Upper lobe of left lung (tissue), 6 donors: ENCODE measurements at places on chromosomes 12 and 14.

DNA sequence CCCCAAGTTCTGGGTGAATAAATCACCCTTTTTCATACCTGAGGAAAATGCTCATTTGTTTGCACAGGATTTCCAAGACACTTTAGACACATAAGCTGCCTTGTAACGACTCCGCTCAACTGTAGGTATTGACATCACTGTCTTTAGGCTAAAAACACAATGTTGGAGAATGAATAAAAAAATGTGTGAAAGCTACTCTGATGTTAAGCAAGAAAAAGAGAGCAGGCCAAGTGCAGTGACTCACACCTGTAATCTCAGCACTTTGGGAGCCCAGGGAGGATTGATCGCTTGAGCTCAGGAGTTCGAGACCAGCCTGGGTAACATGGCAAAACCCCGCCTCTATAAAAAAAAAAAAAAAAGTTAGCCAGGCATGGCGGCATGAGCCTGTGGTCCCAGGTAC, 11.1 kb upstream of the CIPC start:
- DNase-seq: no peak

DNA sequence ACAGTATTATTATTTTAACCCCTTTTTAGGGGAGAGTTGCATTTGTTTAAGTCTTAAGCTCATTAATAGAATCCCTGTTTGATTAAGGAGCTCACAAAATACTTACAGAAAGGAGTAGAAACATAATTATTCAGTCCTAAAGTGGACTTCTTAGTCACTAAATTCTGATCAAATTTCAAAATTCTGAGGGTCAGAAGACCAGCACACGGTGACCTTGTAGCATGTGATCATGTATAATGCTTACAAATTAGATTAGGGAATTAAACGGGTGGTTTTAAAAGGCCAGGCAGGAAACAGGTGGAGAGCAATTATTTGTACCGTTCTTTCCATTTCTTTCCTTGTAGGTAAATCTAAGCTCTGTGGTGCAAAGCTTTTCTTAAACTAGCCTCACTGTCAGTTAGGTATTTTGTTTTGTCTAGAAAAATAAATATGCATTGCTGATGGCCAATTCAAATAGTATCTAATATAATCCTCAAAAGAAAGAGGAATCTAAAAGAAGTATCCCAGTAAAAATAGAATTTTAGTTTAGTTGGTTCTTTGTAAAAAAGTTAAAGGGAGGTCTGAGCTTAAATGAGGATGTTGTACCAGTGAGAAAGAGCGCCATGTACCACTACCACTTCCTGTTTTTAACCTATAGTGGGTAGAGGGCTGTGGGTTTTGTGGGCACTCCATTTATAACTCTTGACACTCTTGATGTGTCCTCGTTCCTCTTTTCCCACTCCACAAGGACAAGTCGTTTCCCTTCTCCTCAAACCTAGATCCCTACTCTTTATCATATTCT, 51.1 kb downstream of the SLC38A1 start:
- DNase-seq: peak; percentile 77

- no peak for DNase-seq
Observed at GRCh38 chr14:77044783-77045237, 16.3 kb upstream of the IRF2BPL start.

DNA sequence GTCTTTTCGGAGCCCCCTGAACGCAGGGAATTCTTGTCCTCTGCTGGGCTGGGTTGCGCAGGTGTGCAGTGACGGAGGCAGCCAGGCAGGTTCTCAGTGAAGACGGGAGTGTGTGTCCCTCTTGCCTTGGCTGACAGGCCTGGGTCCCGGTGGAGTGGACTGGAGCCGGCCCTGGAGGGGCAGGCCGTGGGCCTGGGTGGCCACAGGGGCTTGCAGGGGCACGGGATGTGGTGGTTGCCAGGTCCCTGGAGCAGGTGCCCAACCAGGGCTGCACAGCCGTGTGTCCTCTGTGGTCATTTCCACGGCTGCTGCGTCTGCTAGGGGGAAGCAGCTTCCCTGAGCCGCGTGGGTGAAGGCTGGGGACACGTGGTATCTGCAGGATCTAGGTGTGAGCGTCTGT, 79.8 kb downstream of the ADGRD1 start:
- peak; percentile 77 for DNase-seq

DNA sequence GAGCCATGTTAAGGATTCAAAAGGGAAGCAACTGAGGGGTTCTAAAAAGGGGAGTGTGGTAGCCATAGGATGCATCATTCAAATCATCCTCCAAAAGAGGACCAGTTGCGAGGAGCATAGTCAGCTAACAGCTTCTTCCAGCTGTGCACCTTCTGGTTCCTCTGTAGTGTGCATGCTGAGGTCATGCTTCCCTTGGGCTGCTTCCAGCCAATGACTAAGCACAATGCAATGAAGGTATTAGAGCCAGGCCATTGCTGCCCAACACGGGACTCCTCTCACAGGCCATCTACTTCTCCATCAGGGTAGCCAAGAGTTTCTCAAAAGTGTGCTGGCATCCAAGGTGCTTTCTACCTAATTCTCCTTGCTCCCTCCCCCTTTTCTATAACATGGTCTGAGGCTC, 69.2 kb upstream of the ARID2 start:
- DNase-seq: no peak

GRCh38 chr12:132071830-132072384, 72.2 kb downstream of the DDX51 start:
- no peak for DNase-seq

DNA sequence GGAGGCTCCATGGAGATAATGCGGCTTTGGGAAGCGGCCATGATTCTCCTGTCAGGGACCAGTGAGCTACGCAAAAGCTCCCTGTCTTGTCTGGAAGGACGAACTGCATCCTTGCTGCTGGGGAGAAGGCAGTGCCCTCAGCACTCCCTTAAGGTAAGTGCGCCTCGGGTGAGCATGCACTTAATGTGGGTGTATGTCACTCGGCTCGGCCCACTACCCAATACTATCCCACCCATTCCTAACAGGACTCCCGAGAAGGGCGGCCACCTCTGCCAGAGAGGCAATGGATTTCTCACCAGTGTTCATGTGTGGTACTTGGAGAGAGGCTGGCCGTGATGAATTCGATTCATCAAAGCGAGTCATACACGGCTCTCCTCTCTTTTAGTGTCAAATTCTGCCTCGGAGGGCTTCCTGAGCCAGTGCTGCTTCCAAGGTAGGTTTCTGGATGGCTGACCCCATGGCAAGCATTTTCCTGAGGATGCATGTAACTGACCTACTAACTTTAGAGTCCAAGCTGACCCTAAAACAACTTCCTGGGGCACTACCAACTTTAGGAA, 151.7 kb upstream of the RTL1 start:
- no peak for DNase-seq

DNA sequence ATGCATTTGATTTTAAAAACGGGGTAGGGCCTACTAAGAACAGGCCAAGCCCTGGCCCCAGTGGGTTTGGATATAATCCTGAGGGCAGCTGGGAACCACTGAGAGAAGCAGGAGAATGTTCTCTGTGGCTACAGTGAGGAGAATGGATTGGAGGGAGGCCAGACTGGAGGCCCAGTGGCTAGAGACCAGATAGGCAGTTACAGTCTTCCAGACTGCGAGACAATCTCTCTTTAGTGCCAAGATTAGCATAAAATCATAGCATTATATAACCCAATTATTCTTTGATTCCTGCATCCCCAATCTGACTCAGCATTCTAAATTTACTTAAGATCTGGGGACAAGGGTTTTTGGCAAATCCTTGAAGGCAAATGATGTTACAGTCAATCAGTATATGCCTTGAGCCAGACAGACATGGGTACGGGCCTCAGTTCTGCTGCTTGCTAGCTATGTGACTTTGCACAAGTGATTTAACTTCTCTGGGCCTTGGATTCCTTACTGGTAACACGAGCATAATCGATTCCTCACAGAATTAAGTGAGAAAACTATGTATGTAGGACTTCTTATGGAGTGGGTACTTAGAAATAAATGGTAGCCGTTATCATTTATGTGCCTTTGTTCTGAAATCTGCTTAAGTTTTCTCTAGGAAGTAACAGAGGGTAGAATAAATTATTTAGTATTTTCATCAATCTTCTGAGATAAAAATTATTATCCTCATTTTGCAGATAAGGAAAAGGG, 18.3 kb downstream of the NINJ2 start:
- no peak for DNase-seq

- DNase-seq: no peak
Observed at GRCh38 chr14:91346838-91347173, 70.8 kb downstream of the CCDC88C start.

GRCh38 chr14:100011628-100012325, 53.4 kb upstream of the EVL start:
- no peak for DNase-seq

DNA sequence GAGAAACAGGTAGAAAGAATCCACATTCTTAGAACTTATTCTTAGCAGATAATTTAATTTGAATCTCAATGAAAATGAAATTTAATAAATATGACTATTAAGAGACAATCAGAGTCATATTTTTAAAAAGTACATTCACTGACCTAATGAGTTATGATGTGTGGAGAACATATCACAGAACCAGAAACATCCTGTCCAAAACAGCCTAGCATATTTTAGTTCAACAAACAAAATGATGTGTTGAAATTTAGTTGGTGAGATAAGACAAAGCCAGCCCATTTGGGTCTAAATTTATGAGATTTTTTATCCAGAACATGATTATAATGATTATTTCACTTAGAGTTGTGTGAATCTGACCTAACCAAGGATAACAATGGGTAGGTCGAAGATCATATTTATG, 25.8 kb downstream of the GABARAPL1 start:
- no peak for DNase-seq

GRCh38 chr12:23851602-23852001, 97.9 kb downstream of the SOX5 start:
- DNase-seq: no peak

GRCh38 chr12:1939331-1939730, 20.9 kb upstream of the CACNA2D4 start:
- no peak for DNase-seq

DNA sequence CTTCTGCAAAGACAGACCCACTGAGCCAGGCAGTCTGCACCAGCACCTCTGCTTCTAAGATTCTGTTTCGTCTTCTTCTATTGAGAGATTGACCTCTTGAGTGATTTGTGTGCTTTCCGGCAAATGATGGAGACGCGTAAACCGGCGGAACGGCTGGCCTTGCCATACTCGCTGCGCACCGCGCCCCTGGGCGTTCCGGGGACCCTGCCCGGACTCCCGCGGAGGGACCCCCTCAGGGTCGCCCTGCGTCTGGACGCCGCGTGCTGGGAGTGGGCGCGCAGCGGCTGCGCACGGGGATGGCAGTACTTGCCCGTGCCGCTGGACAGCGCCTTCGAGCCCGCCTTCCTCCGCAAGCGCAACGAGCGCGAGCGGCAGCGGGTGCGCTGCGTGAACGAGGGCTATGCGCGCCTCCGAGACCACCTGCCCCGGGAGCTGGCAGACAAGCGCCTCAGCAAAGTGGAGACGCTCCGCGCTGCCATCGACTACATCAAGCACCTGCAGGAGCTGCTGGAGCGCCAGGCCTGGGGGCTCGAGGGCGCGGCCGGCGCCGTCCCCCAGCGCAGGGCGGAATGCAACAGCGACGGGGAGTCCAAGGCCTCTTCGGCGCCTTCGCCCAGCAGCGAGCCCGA, 703 bp downstream of the ASCL4 start:
- DNase-seq: no peak

DNA sequence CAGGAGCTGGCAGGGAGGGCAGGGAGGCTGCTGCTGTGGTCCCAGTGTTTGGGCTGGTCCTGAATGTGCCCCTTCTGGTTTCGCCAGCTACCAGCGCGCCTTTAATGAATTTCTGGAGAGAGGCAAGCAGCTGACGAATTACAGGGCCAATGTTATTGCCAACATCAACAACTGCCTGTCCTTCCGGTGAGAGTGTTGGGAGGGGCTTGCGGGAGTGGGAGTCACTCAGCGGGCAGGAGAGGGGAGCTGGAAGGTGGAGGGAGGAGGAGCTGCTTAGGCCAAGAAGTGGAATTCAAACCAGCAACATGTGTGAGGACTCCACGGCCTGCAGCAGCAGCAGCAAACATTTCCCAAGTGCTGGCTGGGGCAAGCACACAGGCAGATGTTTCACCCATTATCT, 7.7 kb downstream of the TNFAIP2 start:
- DNase-seq: no peak

- no peak for DNase-seq
Observed at GRCh38 chr12:1656902-1657301, 27.9 kb downstream of the WNT5B start.

GRCh38 chr14:54166049-54166950, 209.7 kb upstream of the BMP4 start:
- DNase-seq: no peak

GRCh38 chr14:22448035-22448904, 140.8 kb downstream of the DAD1 start:
- DNase-seq: no peak

GRCh38 chr12:111818340-111818739, 23.7 kb upstream of the MAPKAPK5 start:
- DNase-seq: no peak

GRCh38 chr14:44163946-44164345, 343.1 kb downstream of the FSCB start:
- DNase-seq: no peak

- no peak for DNase-seq
Observed at GRCh38 chr14:100115236-100115635, 44.2 kb downstream of the DEGS2 start.

- no peak for DNase-seq
Observed at GRCh38 chr12:32249777-32250176, 143.1 kb downstream of the BICD1 start.

DNA sequence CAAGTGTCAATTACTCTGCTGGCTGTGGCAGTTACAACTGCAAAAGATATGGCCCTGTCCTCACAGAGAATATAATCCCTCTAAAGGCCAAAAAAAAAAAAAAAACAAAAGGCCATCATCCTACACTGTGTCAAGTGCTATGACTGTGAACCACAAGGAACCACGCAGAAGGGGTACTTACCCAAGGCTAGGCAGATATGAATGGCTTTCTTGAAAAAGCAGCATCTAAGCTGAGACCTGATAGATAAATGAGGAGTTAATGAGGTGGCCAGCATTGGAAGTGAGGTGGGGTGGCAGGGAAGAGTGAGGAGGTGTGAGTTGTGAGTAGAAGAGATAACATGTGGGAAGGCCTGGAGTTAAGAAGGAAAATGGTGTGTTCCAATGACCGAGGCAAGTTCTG, 16.4 kb upstream of the IL22 start:
- no peak for DNase-seq

- DNase-seq: no peak
Observed at GRCh38 chr14:63777024-63777423, 49.2 kb upstream of the SGPP1 start.

GRCh38 chr12:91211866-91212265, 29.2 kb upstream of the DCN start:
- no peak for DNase-seq

GRCh38 chr12:120640861-120641833, 721 bp downstream of the CABP1 start:
- peak; percentile 91 for DNase-seq
